Caudate nucleus (tissue), 63 donors: ENCODE measurements at places on chromosomes 7 and 10.

- no peak for DNase-seq
Observed at GRCh38 chr10:130432850-130433249, 296.7 kb downstream of the GLRX3 start.

GRCh38 chr10:124952123-124952522, 10.2 kb downstream of the ZRANB1 start:
- DNase-seq, result no peak

- DNase-seq, result no peak
Observed at GRCh38 chr7:98877692-98878364, 504 bp upstream of the TRRAP start.

- DNase-seq, result no peak
Observed at GRCh38 chr7:80197627-80198026, 63.0 kb downstream of the GNAI1 start.

GRCh38 chr10:22682237-22683139, 31.9 kb downstream of the PIP4K2A start:
- no peak for DNase-seq

DNA sequence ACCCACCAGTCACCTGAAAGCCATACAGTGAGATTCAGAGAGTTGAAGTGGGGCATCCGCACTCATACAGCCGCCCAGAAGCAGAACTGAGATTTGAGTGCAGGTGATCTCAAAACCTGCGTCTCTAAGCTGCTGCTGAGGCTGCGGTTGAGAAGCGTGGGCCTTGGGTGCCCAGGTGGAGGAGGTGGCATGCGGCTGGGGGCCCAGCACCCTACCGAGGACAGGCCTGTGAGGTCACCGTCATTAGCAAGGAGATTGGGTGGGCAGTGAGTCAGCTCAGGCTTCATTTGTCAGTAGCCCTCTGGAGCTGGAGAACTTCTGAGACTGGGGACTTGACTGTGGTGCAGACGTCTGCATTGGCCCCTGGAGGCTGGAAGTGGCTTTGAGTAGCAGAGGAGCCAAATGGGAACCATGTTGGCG, 29.8 kb downstream of the ZMIZ1 start:
- DNase-seq, result no peak

DNA sequence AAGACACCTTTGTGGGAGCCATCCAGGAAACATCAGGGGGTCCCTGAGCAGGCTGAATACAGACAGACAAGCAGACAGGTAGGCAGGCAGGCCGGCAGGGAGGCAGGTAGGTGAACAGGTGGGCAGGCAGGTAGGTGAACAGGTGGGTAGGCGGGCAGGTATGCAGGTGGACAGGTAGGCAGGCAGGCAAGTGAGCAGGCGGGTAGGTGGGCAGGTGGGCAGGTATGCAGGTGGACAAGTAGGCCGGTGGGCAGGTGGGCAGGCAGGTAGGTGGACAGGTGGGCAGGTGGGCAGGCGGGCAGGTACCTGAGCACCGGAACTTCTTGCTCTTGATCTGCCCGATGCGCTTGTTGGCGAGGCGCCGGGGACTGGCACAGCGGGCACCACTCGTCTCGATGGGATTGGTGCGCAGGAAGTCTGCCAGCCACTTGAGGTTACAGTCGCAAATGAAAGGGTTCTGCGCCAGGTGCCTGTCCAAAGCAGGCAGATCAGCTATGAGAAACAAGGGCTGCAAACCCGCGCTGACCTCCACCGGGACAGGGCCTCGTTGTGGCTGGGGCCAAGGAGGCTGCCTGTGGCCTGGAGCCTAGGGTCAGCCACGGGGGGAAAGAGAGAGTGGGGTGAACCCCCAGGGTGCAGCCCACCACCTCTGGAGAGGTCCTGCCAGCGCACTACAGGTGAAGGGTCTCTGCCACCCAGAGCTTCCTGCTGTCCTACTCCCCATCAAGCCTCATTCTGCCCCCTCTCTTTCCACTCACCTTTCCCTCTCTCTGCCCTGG, 136.9 kb downstream of the SLIT1 start:
- no peak for DNase-seq

- peak; percentile 59 for DNase-seq
Observed at GRCh38 chr7:151520419-151521261, 945 bp upstream of the RHEB start.

DNA sequence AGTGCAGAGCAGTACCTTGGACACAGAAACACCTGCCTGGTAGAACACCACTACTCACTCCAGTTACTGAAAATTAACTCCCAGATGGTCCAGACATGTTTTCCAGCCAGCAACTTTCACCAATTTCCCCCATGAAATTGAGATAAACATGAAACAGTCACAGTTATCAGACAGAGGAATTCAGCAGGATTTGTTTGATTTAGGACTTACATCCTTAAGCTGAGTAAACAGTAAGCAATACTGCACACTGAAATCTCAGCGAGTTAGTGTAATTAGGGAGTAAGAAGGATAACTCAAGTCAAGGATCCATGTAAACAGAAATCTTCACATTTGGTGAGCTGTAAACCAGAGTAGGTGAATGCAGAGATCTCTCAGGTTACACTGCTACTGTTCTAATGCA, 353.5 kb downstream of the ELMO1 start:
- DNase-seq, result no peak

DNA sequence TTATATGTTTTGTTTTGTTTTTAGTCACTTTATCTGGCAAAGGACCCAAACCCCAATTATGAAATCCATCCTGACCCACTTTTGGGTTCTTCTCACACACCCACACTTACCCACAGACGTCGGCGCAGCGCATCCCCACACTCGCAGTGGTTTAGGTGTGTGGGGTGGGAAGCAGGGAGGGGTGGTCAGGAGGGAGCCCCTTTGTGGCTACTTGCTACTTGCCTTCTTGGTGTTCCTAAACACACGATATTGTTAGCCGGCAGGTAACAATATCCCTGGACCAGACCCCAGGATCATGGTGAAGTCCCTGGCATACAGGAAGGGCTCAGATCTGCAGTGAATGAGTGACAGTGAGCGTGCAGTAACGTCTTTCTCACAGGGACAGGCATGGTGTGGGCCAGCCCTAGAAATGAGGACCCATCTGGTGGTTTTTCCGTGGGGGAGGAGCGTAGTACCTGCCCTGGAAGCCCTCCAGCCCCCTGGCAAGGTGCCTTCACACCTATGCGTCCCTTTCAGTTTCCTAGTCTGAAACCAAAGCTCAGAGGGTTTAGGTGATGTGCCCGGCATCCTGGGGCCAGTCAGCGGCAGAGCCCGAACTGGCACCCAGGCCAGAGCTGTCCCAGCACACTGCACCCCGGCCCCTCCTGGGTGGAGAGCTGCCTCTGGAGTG, 4.4 kb downstream of the SPOCK2 start:
- no peak for DNase-seq

GRCh38 chr7:65264258-65264657, 109.4 kb upstream of the ZNF92 start:
- no peak for DNase-seq

DNA sequence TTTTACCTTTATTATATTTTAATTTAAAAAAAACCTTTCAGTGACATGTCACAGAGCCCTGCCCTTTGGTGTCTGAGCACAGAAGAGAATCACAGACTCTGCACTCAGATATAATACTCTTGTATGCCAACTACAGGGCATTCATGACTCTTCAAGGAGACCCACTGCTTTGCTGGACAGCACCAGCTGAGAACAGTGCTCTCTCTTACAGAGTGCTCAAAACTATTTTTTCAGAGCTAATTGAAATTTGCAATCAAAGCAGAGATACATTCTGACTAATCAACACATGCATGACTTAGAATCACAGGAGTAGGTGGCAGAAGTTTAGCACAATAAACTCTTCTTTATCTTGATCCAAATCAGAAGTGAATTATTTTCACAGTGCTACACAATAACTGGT, 99.1 kb downstream of the OSBPL3 start:
- DNase-seq, result no peak
